ENCODE measurements at places on chromosomes 13 and 19.

- DNase-seq: no peak
These were observed 708 bp upstream of the ERCC1 start for GRCh38 chr19:45424191-45425058.

GRCh38 chr19:44803442-44804428, 5.2 kb upstream of the BCAM start:
- no peak for DNase-seq

- no peak for DNase-seq
These were observed 1.5 kb downstream of the DZIP1 start for GRCh38 chr13:95642999-95643398.

GRCh38 chr13:94764576-94765321, 52.4 kb upstream of the SOX21 start:
- no peak for DNase-seq

- no peak for DNase-seq
These were observed 323.7 kb upstream of the HTR2A start for GRCh38 chr13:47220453-47221140.

DNA sequence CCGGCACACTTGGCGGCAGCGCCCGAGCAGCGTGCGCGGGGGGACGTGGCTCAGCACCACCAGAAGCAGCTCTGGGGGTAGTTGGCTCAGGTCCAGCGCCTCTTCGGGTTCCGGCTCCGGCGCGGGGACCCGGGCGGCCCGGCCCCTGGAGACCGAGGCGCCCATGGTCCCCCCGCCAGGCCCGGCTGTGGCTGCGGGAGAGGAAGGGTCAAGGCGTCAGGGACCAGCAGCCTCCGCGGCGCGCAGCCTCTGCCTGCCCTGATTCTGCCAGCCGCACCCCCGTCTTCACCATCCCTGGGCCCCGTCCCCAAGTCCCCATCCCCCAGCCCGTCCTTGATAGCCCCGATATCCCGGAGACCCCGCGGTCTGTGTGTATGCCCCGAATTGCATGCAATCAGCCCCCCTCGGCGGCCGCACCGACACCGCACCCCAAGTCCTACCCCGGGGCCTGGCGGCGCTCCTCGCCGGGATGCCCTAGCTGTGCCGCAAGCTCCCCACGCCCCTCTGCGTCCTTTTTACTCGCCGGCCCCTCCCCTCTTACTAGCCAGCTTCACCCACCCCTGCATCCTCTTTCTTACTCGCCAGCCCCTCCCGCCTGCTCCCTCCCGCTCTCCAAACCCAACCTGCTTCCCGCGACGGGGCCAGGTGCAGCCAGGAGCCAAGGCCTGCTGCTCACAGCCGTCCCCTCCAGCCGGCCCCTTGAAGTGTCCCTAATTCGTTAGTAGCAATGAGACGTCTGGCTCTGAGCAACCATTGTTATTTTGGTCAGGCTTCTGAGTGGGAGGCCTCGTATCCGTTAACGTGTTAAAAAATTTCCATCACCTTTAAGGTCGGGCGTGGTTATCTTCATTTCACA, at the start of gene FBXO27:
TSS of gene FBXO27 (minus strand) at position 487 of the 856 bp plus-strand sequence. CDS start at position 165, 322 bp downstream.
- no peak for DNase-seq

GRCh38 chr19:45467115-45467455, 711 bp upstream of the FOSB start:
- DNase-seq: no peak

- no peak for DNase-seq
These were observed 42.2 kb downstream of the CCNE1 start for GRCh38 chr19:29854033-29854432.

GRCh38 chr19:6076675-6077463, 33.4 kb downstream of the RFX2 start:
- no peak for DNase-seq

DNA sequence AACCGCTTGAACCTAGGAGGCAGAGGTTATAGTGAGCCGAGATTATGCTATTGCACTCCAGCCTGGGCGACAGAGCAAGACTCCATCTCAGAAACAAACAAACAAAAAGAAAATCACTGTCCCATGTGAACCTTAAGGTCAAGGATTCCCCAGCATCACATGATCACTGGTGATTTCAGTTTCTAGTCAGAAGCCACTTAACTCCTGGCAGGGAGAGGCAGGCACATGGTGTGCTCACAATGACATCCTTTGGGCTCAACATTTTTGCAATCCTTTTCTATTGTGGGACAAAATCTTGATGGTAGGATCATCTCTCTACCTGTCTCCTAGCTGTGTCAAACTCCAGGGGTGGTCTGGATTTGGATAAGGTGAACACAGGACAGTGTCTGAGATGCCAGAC, 12.1 kb downstream of the AKAP8 start:
- no peak for DNase-seq

GRCh38 chr13:41565216-41565615, 107.9 kb downstream of the RGCC start:
- no peak for DNase-seq

DNA sequence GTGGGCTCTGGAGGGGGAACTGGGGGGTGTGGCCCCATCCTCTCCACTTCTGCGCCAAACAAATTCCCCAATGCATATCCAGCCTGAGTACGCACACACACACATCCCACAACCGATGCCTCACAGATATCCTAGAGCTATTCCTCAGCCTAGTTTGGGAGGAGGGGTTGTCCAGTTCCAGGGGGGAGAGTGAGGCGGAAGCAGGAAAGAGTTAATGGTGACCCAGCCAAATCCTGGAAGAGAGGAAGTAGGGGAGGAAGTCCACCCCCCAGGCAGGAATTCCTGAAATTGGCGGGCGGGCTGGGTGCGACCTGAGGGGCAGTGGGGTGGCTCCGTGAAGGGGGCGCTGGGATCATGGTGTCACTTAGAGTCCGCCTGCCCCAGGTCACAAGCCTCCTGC, 897 bp downstream of the GPR4 start:
- DNase-seq: no peak

DNA sequence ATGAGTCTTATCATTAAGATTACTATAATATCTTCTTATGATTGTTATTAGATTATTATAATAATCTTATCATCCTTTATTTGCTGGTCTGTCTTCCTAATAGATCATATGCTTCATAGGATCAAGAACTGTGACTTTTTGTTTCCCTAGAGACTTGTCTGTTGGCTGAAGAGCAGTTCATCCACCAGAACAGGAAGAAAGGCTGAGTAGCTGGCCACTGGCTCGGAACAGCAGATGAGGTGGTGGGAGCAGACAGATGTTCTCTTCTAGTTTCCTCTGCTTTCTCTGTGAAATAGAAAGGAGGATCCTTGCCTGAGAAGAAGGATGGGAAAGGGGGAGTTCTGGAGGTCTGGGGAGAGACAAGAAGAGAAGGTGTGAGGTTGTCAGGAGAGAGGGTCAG, 120.0 kb downstream of the CCNA1 start:
- DNase-seq: no peak

DNA sequence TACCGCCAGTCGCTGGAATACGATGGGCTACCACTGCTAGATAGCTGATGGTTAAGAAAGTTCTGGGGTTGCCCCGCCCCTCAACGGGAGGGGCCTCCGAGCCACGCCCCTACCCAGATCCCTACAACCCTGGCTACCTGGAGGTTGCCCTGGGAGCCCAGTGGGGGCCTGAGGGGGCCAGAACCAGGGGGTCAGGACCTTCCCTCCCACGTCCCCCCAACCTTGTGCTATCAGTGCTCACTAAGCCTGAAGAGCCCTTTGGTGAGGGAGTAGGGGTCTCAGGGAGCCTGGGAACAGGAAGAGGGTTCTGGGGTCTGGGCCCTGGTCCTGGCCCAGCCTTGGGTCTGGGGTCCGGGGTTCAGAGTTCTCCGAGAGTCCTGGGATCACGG, 8.9 kb downstream of the OCEL1 start:
- peak; percentile 81 for DNase-seq

GRCh38 chr19:20162821-20163220, 4.2 kb upstream of the ZNF486 start:
- no peak for DNase-seq

- no peak for DNase-seq
These were observed 376.7 kb downstream of the LIG4 start for GRCh38 chr13:107838588-107839161.

GRCh38 chr13:110531100-110531499, 30.4 kb downstream of the RAB20 start:
- DNase-seq: no peak

DNA sequence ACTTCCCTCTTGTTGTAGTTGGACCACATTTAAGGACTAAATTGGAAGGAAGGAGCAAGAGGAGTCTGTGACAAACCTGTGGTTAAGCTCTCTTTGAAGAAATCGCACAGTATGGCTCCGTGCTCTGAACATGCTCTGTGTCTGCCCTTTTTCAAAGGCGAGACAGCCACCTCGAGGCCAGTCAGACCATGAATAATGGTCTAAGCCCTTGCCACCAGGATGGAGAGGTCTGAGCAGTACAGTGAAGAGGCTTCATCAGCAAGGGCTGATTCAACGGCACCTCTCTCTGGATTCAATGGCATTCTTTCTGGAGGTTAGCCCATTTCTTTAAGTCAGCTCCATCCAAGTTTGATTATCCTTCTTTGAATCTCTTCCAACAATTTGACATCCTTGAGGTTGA, 30.9 kb downstream of the FAM216B start:
- no peak for DNase-seq

DNA sequence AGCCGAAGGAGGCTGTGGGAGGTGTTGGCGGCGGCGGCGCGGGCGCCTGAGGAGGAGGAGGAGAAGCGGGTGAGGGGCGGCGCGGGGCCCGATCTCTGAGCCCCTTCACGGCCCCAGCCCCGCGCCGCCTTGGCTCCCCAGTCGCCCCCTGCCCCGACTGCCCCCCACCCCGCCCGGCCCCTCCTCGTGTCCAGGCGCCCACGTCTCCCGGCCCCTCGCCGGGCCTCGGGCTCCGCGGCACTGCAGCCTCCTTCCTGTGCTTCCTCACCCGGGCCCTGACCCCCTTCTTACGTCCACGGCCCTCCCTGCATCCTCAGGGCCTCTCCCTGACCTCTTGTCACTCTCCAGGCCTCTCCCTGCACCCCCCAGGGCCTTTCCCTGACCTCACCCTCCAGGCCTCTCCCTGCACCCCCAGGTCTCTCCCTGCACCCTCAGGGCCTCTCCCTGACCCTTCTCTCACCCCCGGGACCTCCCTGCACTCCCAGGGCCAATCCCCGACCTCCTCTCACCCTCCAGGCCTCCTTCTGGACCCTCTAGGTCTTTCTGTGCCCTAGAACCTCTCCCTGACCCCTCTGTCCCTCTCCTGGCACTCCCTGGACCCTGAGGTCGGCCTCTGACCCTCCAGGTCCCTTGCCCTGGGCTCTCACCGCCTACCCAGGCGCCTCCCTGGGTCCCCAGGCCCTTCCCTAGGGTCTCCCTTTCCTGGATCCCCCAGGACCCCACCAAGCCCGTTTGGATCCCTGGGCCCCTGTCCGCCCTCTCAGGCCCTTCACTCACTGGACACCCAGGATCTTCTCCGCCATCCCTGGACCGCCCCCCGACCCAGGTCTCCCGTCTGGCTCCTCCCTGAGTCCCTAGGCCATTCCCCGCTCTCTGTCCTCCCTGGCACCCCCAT, 460 bp downstream of the KMT5C start:
- DNase-seq: no peak

DNA sequence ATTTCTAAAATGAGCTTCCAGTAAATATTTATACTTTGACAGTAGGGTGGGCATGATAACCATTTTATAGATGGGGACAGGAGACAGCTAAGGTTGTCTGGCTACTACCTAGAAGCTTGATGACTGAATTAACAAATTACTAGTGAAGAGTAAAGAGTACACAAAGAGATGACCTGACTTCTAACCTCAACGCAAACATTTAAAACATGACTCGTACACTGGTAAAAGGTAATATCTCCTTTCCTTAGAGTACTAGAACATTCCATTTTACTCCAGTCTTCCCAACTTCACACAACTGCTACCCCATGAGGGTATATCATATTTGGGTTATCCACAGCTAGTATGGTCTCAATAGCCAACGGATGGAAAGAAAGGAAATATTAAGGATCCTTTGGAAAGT, 258.9 kb downstream of the FOXO1 start:
- no peak for DNase-seq

DNA sequence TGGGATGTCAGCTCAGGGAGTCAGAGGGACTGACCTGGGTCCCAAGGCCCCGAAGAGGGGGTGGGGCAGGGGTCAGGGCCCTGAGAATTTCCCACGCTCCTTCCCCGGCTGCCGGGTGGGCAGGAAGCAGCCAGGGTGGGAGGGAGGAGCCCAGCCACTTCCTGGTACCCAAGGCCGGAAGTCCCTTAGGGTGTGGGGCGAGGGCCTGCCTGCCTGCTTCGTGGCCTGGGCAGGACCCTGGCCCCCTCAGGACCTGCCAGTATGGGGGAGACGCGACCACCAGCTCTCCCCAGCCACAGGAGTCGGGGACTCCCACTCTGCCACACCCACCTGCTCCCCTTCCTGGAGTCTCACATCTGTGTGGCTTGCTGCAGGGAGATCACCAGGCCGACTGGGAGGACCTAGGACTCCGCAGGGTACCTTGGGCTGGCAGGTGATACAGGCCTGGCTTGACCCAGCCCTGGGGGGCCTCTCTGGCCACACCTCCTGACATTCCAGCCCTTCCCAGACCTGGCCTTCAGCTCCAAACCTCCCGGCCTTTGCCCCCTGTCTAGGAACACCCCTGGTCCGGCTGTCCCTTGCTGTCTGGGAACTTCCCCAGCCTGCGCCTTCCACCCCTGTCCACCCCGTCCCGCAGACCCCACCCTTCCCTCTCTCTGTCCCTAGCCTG, 9.8 kb upstream of the CIRBP start:
- peak; percentile 68 for DNase-seq

GRCh38 chr19:5674714-5675113, 5.6 kb downstream of the MICOS13 start:
- DNase-seq: no peak

DNA sequence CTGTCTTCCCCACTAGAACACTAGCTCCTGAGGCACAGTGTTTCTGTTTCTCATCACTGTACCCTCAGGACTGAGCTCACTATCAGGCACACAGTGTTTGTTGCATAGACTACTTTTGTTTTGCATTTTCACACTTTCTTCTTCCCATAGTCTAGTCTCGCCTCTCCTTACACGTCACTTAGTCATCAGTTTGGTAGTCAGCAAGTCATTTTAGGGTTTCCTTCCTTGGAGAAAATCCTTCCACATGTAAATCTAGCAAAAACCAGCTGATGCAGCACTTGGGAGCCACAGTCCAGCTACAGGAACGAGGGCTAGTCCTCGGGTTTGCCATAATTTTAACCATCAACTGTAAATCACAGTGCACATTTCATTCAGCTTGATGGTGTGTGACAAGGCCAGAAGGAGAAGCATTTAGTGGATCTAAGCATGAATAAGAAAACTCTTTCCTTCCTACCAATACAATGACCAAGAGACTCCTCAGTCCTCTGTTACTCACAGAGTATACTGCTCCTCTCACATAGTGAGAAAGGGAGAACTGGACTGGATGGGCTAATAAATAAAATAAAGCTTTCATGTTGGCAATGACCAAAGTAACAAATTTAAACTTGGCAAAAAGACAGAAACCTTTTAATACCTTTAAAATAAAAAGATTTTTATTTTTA, 221.0 kb downstream of the KLF12 start:
- DNase-seq: no peak

All from GM10248 (cell line).